Amniotic stem cell (primary cell): ENCODE measurements at places on chromosomes 7 and 10.

DNA sequence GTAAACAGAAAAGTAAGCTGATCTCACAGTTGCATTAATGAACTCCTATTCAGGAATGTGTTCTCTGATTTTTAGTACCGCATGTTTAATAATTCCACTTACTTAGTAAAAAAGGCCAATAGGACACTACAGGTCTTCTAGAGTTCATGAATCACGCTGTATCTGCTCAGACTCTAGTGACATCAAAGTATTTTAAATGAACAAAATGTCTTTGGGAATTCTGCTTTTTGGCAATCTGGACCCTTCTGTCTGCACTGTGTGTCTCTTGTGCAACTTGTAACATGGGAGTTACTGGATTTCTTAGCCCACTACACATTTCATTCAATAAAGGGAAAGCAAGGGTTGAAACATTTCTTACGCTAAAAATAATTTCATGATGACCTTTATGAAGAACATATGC is 50.2 kb downstream of the RABGEF1 start:
- DNase-seq = no peak

DNA sequence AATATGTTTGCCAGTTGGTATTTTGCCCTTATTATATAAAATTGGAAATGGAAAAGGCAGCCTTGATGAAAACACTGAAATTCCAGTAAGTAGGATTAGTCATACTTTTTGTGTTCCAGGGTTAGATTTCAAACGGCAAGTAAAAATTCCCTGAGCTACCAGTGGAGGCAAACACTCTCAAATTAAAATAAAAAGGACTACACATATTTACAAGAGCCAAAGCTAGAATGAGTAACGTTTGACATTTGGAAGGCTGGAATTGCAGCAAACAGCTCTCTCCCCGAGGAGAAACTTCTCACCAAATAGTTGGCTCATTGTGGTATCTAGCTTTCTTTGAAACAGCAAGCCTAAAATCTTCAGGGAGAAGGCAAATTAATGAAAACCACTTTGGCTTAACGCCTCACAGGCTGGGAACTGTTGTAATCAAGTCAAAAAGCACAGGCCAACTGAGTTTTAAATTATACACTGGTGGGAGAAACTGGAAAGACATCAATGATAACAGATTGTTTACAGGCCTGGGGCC is 288.4 kb downstream of the SNX13 start:
- DNase-seq = peak; percentile 66

- no peak for DNase-seq
These were observed 7.4 kb upstream of the RRP12 start for GRCh38 chr10:97408496-97408992.

GRCh38 chr10:49605216-49605938 is 4.7 kb upstream of the SLC18A3 start:
- no peak for DNase-seq

DNA sequence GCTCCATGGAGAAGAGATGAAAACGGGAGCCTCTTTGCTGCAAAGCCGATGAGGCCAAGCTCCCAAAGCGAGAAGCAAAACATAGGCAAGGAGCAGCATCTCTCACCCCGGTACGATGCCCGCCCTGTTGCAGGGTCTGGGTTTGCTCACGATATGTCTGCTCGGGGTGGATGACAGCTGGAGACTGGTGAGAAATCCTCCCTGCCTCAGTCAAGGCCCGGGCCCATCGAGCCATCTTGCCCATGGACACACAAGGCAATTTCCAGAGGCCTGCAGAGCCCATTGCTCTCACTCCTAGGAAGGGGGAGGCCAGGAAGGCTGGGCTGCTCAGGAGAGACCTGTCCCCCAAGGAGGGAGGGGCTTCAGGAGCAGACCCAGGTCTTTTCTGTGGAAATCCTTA is 391.7 kb upstream of the SHH start:
- no peak for DNase-seq

- no peak for DNase-seq
These were observed 60.6 kb downstream of the CDHR3 start for GRCh38 chr7:106023369-106024322.

GRCh38 chr10:2222631-2223030 is 485.3 kb upstream of the ADARB2 start:
- no peak for DNase-seq

DNA sequence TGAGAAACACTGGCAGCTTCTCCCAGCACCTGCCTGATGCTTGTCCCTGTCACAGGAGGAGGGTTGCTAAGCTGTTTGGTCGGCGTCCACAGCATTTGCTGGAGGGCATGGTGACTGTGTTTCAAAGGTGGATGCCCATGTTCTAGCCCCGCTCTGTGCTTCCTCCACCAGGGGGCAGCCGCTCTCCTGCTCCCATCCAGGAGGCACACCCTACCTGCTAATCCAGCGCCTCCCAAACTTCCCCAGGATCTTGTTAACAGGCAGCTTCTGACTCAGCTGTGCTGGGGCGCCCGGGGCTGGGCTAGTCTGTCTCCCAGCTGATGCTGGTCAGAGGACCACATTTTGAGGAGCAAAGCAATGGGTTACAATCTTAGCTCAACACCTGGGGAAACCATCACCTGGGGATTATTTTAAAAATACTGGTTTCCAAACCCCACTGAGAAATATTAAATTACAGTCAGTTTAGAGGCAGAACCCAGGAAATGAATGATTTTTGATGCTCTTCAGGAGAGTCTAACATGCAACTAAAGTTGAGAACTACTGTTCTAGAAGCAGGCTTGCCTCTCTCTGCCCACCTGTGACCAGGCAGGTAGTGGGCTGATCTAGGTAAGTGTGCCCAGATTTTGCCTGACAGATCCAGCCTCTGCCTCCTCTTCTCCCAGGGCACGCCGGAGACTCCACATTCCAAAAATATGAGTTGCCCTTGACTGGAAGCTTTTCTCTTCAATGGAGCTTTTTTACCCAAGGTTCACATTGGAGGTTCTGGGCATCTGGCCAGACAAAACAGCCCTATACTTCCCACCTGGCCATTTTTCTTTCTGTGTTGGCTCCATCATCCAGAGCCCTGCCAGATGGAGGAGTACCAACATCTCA is 92.7 kb upstream of the GPR26 start:
- DNase-seq = peak; percentile 11

DNA sequence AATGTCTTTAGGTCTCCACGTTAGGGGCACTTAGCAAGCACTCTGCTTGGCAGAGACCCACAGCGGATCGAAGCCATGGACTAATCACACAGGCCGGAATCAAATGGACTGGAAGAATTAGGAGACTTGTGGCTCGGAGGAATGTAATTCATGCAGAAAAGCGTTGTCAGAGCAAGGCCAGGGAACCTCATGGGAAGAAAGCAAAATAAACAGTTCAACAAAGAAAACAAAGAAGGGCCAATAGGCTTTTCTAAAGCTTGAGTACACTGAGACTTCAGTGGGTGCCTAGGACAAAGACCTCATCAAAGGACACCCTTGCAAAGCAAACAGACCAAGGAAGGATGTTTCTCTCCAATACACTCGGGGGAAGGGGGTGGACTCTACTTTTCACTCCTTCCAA is 171.1 kb downstream of the GLI3 start:
- no peak for DNase-seq

DNA sequence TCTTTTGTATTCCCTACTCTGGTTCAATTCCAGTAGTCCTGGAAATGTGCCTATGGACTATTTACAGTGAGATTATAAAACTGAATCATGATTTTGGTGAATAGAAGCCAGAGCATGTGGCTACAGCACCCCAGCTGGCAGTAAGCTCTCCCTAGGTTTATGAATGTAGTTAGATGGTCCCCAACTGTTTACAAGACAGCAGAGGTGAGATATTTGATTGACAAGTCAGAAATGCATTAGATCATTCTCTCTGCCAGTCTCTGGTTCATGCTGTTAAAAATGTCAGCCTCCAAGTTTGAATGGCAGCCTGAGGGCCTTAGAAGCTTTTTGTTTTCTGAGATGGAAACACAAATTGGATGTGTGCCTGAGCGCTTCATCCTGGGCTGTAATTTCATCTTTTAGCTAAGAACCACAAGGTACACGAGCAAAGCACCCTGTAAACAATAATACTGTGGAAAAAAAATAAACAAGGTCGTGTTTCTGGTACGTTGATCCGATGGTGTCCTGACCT is 85.0 kb downstream of the BTRC start:
- no peak for DNase-seq

- DNase-seq = no peak
These were observed 130.0 kb downstream of the PLXNA4 start for GRCh38 chr7:132446260-132446659.

GRCh38 chr7:12391922-12392615 is 11.6 kb downstream of the VWDE start:
- no peak for DNase-seq

DNA sequence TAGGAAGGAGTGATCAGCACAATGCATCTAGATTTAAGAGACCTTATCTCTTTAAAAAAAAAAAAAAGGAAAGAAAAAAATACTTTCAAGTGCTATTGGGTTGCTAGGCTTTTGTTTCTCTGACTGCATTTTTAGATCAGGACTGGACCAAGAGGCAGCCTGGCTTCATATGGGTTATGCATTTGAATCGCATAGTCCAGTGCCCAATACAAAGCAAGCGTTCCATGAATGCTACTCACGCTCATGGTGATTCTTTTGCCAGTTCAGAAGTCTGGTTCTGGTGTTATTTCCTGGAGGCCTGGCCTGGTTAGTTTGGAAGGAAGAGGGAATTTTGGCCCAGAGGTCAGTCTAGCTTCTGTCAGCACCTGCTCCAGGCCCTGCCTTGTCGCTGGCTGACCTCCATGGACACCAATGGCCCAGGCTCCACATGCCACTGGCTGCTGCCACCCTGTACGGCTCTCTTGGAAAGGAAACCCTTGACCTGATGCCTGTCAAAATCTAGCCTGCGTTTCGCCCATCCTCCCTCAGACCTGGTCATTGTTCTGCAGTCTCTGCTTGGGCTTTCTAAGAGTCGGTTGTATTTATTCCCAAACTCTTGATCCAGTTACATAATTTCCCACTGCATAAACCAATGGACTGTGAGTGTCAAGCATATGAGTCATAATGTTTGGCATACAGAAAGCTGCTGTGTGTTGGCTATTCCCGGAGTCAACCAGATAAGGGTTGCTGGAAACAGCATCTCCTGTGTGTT is 74.3 kb upstream of the MKX start:
- no peak for DNase-seq

DNA sequence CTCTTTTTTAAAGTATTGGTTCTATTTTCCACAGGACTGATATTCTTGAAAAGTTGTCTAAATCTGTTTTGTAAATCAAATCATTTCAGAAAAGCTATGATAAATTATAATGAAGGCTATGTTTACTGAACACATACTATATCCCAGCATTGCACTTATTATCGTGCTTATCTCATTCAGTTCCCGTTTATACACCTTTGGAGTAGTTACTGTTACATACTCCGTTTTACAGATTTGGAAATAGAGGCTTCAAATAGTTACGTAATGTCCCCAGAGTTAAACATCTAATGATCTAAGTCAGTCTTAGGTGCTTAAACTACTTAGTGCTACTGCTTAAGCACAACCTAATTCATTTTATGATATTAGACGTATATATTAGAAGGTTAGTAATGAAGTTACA is 1.2 kb downstream of the NUP205 start:
- no peak for DNase-seq

- DNase-seq = no peak
These were observed 176.6 kb upstream of the MKLN1 start for GRCh38 chr7:131151034-131151433.

DNA sequence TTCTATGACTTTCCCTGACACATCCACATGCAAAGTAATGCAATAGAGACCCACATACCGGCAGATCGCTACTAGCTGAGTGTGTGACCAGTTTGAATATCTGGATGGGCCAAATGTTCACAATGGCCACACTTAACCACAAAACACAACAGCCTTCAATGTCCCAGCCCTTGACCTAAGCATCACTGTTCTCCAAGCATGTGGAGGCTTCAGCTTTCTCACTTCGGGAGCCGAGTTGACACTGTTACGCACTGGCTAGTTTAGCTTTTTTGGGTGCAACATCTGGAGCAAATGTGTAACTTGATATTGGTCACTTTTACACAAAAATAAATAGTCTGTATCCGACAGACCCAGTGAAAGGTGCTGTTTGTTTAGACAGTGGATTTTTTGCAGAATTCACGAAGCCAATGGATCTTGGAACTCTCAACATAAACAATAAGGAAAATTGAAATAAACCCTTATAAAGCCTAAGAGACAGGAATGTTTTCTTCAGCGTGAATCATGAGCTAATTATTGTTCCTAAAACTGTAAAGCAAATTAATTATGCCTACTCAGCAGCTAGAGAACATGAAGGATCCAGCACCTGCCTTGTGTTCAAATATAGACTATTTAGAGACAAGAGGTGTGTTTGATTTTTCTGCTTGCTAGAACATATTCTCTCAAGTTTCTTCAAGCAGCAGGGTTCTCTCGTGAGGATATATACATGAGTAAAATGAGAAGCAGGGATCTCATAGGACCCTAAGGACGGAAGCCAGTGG is 117.6 kb upstream of the JCAD start:
- no peak for DNase-seq

GRCh38 chr7:89401099-89401498 is 605.6 kb upstream of the TEX47 start:
- DNase-seq = no peak

DNA sequence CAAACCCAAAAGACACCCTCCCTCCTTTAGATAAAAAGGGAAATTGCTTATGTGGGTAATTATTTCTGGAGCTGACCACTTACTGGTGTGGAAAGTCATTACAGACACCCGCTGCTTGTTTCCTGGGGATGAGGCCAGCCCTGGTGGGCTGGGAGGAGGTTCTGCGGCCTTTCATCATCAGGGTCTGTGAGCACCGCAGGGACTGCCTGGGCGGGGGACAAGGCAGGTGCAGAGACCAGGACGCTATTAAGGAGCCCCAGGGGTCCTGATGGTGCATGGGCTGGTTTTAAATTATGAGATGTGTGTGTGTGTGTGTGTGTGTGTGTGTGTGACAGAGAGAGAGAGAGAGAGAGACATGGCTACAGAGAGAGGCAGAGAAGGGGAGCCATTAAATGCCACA is 171.2 kb downstream of the DNAJB6 start:
- no peak for DNase-seq

DNA sequence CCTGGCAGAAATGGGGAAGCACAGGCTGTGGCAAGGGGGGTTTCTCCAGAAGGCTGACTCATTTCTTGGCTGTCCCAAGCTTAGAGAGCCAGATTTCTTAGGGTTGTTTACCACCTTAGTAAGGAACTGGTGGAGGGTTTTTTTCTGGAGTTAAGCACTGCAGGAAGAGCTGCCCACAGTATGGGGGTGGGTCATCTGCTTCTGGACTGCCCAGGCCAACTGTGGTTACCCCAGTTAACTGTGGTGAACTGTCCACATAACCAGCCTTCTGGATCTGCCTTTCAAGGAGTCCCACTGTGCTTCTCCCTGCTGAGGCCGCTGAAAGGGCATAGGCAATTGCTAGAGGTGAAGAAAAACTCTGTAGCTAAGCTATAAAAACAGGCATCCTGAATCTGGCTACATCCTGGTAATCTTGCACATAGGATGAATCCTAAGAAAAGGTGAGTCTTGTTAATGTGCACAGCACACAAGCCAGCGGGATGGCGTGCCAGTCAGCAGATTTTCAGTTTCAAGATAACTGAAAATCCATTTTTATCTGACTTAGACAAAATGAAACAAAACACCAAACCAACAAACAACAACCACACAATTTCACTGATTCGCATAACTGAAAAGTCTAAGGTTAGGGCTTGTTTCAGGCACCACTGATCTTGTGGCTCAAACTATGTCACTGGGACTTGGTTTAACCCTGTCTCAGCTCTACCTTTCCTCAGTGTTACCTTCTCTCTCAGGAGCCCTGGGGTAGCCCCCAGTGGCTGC is 21.6 kb upstream of the TSPAN33 start:
- DNase-seq = no peak
